ENCODE measurements at places on chromosomes 3 and 15.

- H3K4me3 ChIP-seq: no peak overlapping the region
- peaks cover 5% of the 10 kb centered on the region for H3K4me1 ChIP-seq
- no peaks in the 10 kb centered on the region for H3K27me3 ChIP-seq
- DNase-seq: no peak
Observed at GRCh38 chr3:160667452-160667851, 9.5 kb upstream of the ARL14 start.

GRCh38 chr3:167895684-167896083 lies 160.2 kb downstream of the SERPINI1 start:
- H3K27me3 ChIP-seq: no peaks in the 10 kb centered on the region
- H3K27ac ChIP-seq: no peak overlapping the region
- DNase-seq: no peak
- H3K4me1 ChIP-seq: no peaks in the 10 kb centered on the region

GRCh38 chr3:131231710-131232389 lies 149.7 kb upstream of the NUDT16 start:
- H3K27ac ChIP-seq: no peak overlapping the region
- no peaks in the 10 kb centered on the region for H3K36me3 ChIP-seq
- no peaks in the 10 kb centered on the region for H3K4me1 ChIP-seq
- no peak overlapping the region for H3K4me3 ChIP-seq

DNA sequence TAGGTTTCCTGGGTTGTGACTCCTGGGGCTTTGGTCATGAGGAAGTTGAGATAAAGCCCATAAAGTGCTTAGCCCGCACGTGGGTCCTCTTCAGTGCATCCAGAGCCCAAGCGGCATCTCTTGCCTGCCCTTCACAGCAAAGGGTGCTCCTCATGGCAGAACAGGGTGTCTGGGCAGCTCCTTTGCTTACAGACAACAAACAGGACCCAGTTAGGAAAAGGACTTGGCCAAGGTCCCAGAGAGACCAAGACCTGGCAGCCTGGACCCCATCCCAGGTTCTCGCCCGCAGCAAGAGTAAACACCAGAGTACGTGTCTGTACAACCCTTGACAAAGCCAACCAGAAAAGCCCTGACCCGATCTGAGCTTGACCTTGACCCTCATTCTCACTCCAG lies 27.0 kb downstream of the ALS2CL start:
- no peaks in the 10 kb centered on the region for H3K27me3 ChIP-seq
- H3K4me1 ChIP-seq: peaks cover 15% of the 10 kb centered on the region
- peak; percentile 44 for DNase-seq
- no peak overlapping the region for H3K27ac ChIP-seq

DNA sequence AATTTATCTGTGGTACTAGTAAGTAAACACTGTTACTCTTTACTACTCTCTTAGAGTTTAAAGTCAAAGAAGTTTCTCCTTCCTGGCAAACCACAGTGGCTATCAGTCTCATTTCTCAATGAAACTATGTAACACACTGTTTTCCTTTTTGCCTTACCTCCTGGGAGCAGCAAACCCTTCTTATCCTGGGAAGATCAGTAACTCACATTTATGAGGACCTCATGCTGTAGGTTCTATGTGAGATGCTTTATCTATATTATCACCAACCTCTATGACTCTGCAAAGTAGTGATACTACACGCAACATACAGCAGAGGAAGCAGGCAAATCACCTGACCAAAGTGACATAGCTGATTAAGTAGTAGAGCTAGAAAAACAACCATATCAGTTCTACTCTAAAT lies 35.3 kb downstream of the PBRM1 start:
- DNase-seq: no peak
- no peaks in the 10 kb centered on the region for H3K27me3 ChIP-seq
- peaks cover 34% of the 10 kb centered on the region for H3K36me3 ChIP-seq
- H3K4me3 ChIP-seq: no peak overlapping the region
- no peak overlapping the region for H3K27ac ChIP-seq

- H3K27me3 ChIP-seq: no peaks in the 10 kb centered on the region
- H3K4me1 ChIP-seq: peaks cover 19% of the 10 kb centered on the region
- DNase-seq: no peak
- H3K36me3 ChIP-seq: no peaks in the 10 kb centered on the region
Observed at GRCh38 chr3:11913316-11913715, 66.6 kb upstream of the TAMM41 start.

DNA sequence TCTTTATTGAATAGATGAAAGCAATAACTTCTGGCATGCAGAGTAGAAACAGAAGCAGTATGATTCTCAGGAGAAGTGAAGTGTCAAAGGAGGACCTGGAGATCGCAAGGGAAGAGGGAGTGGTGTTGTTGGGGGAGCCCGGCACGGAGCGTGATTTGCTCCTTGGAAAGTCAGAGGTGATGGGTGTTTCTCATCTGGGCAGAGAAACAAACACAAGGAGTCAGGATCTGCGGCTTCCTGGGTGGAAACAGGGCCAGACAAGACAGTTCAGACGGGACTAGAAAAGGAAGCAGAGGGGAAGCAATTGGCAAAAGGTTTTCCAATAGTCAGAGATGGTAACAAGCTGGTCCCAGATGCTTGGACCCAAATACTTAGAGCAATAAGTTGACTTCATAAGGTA lies 34.4 kb upstream of the CCDC80 start:
- no peak for DNase-seq
- no peaks in the 10 kb centered on the region for H3K36me3 ChIP-seq
- H3K27me3 ChIP-seq: no peaks in the 10 kb centered on the region
- H3K4me3 ChIP-seq: no peak overlapping the region

- DNase-seq: no peak
- H3K27me3 ChIP-seq: no peaks in the 10 kb centered on the region
- H3K27ac ChIP-seq: no peak overlapping the region
- peaks cover 5% of the 10 kb centered on the region for H3K4me1 ChIP-seq
Observed at GRCh38 chr3:15456321-15456720, 28.9 kb downstream of the EAF1 start.

- DNase-seq: no peak
- H3K27ac ChIP-seq: no peak overlapping the region
- no peak overlapping the region for H3K4me3 ChIP-seq
- no peaks in the 10 kb centered on the region for H3K36me3 ChIP-seq
- H3K4me1 ChIP-seq: no peaks in the 10 kb centered on the region
- H3K27me3 ChIP-seq: no peaks in the 10 kb centered on the region
Observed at GRCh38 chr3:78313332-78313731, 1273.4 kb downstream of the ROBO2 start.

DNA sequence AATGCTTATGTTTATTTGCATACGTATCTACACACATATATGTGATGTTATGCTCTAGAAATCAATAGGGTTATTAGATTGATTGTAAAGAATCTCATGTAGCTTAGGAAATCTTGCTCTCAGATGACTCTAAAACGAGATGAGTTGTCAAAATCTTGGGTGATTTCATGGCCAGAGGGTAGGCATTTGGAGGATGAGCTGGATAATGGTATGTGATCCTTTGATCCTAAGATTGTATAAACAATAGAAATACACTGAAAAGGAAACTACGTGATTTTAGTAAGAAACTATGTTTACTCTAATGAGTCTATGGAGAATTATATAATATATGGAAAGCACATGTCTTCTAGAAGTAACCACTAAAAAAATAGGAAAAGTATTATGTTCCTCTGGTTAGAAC lies 676.6 kb downstream of the NSUN3 start:
- H3K36me3 ChIP-seq: no peaks in the 10 kb centered on the region
- H3K27ac ChIP-seq: no peak overlapping the region
- DNase-seq: no peak
- no peaks in the 10 kb centered on the region for H3K27me3 ChIP-seq
- no peak overlapping the region for H3K4me3 ChIP-seq
- no peaks in the 10 kb centered on the region for H3K4me1 ChIP-seq

DNA sequence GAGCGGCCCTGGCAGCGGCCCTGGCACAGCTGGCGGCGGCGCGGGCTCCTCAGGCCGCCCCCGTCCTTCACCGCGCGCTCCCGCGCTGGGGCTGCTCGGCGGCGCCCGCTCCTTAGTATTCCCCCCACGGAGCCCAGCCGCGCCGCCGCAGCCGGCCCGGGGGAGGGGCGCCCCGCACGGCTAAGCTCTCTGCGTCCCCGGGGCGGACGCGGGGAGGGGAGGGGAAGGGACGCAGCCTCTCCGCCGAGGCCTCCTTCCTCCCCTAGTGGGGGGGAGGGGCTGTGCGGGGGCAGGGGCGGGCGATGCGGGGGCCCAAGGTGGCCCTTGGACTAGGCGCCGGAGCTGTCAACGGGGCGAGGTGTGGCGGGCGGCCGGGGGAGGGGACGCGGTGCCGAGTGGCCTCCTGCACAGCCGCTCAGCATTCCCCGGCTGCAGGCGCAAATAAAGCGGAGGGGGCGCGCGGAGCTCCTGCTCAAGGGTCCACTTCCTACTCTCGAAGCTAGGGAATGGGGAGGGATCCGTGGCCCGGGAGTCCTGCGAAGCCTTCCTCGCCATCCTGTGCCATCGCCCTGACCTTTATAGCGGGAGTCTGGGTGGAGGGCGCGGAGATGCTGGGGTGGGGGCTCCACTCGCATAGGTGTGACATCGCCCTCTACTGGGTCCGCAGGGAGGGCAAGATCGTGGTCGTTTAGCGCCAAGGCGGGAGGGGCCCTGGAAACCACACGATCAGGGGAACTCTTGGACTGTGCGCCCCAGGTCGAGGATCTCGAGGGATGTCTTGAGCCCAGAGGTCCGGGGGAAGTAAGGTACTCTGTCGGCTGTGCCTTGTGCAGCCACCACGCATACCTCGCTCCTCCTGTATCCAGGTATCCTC lies 22.2 kb downstream of the EPHB3 start:
- no peaks in the 10 kb centered on the region for H3K36me3 ChIP-seq
- no peaks in the 10 kb centered on the region for H3K4me1 ChIP-seq
- no peak overlapping the region for H3K4me3 ChIP-seq
- DNase-seq: no peak
- H3K27me3 ChIP-seq: no peaks in the 10 kb centered on the region
- H3K27ac ChIP-seq: no peak overlapping the region

GRCh38 chr15:29695489-29696167 lies 126.6 kb downstream of the TJP1 start:
- H3K4me1 ChIP-seq: peaks cover 11% of the 10 kb centered on the region
- no peaks in the 10 kb centered on the region for H3K36me3 ChIP-seq
- no peak overlapping the region for H3K4me3 ChIP-seq

DNA sequence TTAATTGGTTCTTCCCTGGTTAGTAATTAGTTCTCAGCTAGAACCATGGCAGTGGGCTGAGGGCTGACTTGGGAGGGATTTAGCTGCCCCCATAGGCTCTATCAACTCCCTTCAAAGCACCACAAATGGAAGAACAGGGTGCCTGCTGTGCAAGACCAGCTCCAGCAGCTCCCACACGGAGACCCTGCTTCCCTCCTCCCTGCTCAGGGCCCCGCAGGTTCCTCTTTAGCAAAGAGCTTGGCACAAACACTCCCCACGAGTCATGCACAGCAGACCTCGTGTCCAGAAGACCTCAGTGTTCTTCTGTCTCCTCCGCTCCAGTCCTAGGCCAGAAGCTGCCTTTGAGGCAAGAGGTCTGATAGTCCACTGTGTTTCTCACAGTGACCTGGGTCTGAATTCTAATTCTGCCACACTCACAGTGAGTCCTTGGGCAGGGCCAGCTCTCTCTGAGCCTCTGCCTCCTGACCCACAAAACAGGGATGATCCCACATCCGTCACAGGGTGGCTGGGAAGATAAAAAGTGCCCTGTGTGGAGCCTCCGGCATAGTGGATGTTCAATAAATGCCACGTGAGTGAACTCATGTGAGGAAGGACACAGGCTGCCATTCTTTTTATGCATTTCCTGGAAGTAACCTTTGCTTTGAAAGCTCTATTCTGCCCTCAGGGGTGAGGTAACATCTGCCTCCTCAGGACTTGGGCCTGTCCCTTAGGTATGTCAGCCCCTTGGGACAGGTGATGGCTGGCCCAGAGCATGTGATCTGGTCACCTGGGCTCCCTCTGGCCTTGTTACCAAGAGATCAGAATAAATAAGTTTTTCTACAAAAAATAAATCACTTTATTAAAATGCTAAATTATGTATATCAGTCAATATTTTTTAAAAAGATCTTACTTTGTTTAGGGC lies 7.6 kb downstream of the RAB6B start:
- H3K27ac ChIP-seq: no peak overlapping the region
- DNase-seq: no peak
- no peaks in the 10 kb centered on the region for H3K27me3 ChIP-seq
- H3K4me1 ChIP-seq: peaks cover 5% of the 10 kb centered on the region
- no peaks in the 10 kb centered on the region for H3K36me3 ChIP-seq

- no peaks in the 10 kb centered on the region for H3K36me3 ChIP-seq
- H3K27ac ChIP-seq: no peak overlapping the region
- DNase-seq: no peak
Observed at GRCh38 chr3:171980578-171981270, 58.7 kb upstream of the FNDC3B start.

DNA sequence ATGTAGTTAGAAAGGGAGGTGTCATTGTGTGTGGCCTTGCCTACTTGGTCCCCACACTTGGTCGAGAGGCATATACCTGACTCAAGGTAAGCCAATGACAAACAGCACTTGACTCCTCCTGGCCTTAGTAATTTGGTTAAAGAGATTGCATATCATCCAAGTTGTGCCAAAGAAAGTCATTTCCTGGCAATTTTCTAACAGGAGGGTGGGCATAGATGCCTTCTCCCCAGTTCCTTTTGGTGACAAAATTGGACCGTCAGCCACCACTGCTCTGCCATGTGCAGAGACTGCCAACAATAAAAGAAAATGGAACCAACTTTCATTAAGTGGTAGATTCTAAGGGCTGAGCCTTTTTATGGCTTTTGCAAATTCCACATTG lies 7.9 kb upstream of the LEKR1 start:
- no peak for DNase-seq
- H3K27me3 ChIP-seq: no peaks in the 10 kb centered on the region
- H3K4me1 ChIP-seq: peaks cover 38% of the 10 kb centered on the region

- no peaks in the 10 kb centered on the region for H3K36me3 ChIP-seq
- no peaks in the 10 kb centered on the region for H3K27me3 ChIP-seq
- H3K4me3 ChIP-seq: no peak overlapping the region
- no peak for DNase-seq
- H3K27ac ChIP-seq: no peak overlapping the region
Observed at GRCh38 chr3:49756036-49756435, 30.3 kb downstream of the IP6K1 start.

GRCh38 chr3:81761904-81762580 lies 597 bp upstream of the GBE1 start:
- peak overlapping the region; percentile 73 for H3K4me3 ChIP-seq
- H3K27ac ChIP-seq: peak overlapping the region; percentile 100
- peaks cover 24% of the 10 kb centered on the region for H3K4me1 ChIP-seq
- no peak for DNase-seq

DNA sequence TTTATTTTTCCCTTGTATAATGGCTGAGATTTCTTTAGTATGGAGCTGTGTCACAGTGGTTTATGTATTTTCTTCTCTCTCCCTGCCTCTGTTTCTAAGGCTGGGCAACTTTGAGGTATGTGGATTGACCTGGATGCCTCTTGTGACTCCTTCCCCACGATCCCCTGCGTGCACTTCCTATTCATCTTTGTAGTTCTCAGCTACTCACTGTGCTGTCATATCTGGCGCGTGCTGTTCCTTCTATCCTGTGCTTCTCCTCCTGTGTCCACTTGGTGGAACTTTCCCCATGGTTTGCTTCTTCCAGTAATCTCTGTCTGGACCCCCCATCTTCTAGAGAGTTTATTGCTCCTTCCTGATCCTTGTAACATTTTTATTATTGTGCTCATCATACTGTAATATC lies 97.3 kb downstream of the AKAP13 start:
- no peak overlapping the region for H3K27ac ChIP-seq
- H3K4me1 ChIP-seq: peaks cover 10% of the 10 kb centered on the region
- H3K4me3 ChIP-seq: no peak overlapping the region

- DNase-seq: no peak
- H3K36me3 ChIP-seq: no peaks in the 10 kb centered on the region
- H3K27ac ChIP-seq: no peak overlapping the region
- H3K27me3 ChIP-seq: no peaks in the 10 kb centered on the region
Observed at GRCh38 chr15:95347837-95348236, 982.7 kb upstream of the NR2F2 start.

All from body of pancreas (tissue), 4 donors.